Fibroblast of skin of left biceps (primary cell): ENCODE measurements at places on chromosomes 2 and 18.

GRCh38 chr2:173511942-173512341, 157.3 kb downstream of the CDCA7 start:
- no peak for DNase-seq

DNA sequence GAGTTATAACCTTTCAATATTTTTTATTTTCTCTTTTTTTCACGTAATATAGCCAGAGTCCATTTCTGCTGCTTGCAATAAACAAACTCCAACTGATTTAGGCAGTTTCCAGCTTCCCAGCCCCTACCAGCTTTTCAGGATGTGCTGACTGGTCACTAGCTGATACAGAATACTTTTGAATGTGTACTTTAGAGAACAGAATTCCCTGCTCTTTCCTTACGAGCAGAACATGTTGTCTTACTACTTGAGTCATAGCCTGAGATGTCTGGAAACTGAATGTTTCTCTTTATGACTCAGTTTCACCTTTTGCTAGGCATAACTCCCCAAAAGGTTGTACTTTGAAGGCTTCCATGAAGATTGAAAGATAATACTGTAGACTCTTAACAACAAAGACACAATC, 44.5 kb upstream of the KCNE4 start:
- DNase-seq = no peak

DNA sequence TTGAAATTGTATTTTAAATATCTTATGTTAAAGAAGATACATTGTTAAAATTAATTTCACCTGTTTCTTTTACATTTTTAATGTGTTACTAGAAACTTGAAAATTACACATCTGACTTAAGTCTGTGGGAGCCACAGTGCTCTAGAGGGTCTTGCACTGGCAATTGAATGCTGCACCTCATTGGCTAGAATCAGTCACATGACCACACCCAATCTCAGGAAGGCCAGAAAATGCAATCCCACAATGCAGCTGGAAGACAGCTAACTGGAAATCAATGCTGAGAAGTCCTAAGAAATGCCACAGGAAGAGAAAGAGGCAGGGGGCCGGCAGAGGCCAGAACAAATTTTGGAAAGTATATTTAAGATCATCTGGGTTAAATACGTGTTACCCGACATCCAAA, 189.2 kb upstream of the POU3F3 start:
- no peak for DNase-seq

DNA sequence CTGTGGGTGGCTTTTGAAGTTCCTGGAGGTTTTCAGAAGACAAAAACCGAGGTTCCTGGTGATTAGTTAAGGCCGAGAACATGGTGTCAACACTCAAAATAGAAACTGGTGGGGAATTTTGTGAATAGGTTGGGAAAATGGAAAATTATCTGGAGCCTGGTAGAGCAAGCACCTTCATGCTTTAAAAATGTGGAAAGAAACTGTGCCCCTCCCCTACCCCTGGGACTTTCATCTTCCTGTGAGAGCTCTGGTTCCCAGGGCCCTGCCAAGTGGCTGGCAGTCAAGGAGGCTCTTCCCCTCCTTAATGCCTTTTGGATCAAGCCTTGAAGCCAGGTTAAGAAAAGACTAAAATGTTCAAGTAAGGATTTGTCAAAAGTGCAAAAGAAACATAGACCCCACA, 1.9 kb upstream of the CRACDL start:
- DNase-seq = no peak

- DNase-seq = no peak
These were observed 12.6 kb downstream of the MFSD2B start for GRCh38 chr2:24022324-24022974.

DNA sequence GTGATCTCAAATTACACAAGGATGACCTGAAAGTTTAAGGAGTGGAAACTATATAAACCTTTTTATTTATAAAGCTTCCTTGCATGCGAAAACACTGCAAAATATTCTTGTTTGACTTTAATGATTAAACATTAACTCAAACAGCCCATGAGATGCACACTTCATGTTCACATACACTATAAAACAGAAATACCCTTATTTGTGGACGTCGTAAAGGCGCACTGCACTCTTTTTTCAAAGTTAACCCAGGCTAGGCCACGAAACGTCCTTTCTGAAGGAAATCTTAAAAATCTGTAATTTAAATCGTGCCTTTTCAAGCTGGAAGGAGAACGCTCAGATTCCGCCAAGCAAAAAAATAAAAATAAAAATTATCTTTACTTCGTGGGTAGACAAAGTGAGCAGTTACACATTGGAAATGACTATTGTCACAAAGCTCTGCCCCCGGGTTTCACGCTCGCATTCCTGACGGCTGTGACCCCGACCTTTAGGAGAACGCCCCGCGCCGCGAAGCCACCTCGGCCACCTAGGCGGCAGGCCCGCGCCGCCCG, 728 bp downstream of the FAM168B start:
- no peak for DNase-seq

- no peak for DNase-seq
These were observed 753.5 kb upstream of the PKDCC start for GRCh38 chr2:41294331-41294730.
